Activated CD8-positive, alpha-beta memory T cell treated with anti-CD3 and anti-CD28 coated beads for 4 hours (primary cell): ENCODE measurements at places on chromosomes 2 and 18.

DNA sequence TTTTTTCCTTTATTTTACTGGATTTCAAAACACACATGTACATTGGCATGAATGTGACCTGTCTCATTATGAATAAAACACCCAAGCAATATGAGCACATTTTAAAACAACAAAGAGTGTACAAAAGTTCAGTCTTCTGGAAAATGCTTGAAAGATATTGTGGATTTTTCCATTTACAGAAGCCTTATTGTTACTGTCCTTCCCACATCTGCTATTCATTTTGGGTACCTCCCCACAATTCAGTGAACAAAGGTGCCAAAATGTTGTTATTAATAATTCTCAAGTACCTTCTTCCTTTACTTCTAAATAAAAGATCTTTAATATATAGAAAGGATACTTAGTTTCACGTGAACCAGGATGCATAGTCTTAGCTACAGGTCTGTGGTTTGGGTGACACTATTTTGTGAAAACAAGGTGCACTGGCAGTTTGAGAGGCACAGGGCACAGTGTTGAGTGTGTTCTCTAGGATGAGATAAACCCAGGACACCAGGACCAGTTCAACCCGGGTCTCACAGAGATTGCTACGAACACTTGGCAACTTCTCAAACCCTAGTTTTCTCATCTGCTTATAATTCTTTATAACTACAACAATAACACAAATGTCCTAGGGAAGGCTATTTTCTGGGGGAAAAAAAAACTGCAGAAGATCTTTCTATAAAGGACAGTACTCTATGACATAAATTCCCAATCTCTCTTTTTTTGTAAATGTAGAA is 84.5 kb upstream of the GALNT5 start:
- DNase-seq = no peak

GRCh38 chr2:118309946-118310680 is 221.8 kb downstream of the INSIG2 start:
- DNase-seq = peak; percentile 7

GRCh38 chr2:167127135-167127534 is 238.9 kb downstream of the XIRP2 start:
- no peak for DNase-seq

DNA sequence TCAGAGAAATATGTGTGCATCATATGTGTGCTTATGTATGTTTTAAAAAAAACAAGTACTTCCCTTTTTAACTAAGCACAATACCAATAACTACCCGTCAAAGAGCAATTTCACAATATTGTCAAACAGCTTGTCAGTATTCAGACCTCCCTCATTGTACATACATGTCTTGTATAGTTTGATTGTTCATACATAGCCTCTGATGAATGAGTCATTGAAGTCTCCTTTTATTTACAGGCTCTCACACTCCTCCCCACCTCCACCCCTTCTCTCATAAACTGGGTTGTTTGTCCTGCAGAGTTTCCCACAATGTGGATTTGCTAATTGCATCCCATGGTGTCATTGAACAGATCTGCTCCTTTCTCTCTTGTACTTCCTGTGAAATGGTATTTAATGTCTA is 132.8 kb upstream of the L3MBTL4 start:
- DNase-seq = no peak

DNA sequence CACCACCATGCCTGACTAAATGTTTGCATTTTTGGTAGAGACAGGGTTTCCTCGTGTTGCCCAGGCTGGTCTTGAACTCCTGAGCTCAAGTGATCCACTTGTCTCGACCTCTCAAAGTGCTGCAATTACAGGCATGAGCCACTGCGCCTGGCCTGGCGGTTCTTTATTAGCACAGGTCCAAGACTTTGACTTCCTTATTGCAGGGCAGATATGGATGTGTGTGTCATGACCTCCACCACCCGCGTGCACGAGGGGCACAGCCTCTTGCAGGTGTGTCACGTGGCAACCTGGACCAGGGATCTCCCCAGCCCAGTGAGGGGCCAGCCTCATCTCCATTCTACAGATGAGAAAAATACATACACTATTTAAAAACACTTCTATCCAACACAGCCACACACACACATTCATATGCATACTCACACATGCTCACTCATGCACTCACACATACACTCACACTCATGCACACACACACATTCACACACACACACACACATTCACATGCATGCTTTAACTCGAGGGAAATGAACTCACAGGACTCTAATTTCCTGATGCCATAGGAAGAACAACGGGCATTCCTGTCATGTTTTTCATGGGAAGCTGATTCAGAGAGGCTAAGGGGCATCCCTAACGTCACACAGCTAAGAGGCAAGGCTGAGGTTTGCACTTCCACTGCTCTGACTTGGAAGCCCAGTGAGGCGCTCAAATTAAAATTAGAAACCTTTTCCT is 38.8 kb downstream of the RRM2 start:
- no peak for DNase-seq

DNA sequence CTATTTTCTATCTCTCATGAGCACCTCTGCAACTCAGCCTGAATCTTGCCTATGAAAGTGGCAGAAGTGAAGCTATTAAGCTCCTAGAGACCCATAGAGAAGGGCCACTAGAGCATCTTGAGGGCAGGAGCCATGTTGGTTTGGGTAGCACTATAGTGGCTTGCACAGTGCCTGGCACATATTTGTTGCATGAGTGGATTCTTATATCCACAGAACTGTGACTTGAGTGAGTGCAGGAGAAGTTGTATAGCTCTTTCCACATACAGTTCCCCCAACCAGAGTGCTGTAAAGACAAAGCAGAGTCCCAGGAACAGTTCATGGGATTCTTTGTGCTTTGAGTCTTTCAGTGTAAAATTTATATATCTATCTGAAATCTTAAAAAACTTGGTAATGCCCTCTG is 205.5 kb upstream of the FOSL2 start:
- no peak for DNase-seq

GRCh38 chr2:188306271-188306670 is 14.6 kb downstream of the GULP1 start:
- DNase-seq = no peak

- no peak for DNase-seq
Measured at GRCh38 chr2:33810046-33810835, 211.1 kb upstream of the FAM98A start.

GRCh38 chr2:68877079-68877772 is 6.0 kb upstream of the BMP10 start:
- DNase-seq = no peak

- no peak for DNase-seq
Measured at GRCh38 chr18:21047126-21047525, 64.5 kb downstream of the ROCK1 start.

GRCh38 chr2:98085649-98086048 is 1.3 kb upstream of the VWA3B start:
- DNase-seq = no peak

DNA sequence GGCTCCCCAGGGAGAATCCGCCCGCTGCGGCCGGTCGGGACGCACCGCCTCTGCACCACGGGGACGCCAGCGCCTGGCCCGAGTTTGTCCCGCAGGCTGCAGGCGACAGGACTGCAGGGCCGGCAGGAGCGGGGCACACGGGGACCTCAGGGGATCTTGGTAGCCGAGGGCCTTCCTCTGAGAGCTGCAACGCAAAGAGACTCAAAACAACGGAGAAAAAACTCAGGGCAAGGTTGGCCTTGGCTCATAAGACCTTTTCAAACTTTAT is 79.7 kb downstream of the ARHGEF4 start:
- DNase-seq = no peak

DNA sequence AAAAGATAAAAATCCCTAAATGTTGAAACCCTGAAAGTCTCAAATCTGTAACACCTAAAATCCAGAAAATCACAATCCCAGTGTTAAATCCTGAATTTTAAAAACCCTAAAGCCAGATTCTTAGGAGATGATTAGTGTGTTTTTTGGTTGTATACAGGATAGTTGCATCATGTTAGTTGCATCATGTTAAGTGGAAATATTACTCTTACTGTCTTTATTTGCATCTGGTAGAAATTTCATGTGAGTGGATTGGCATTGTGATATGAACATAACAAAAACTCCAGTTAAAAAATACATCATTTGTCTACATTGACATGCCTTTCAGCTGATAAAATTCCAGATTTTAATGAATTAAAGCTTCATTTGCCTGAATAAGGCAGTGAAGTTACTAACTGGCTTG is 683.1 kb upstream of the ACVR2A start:
- no peak for DNase-seq

DNA sequence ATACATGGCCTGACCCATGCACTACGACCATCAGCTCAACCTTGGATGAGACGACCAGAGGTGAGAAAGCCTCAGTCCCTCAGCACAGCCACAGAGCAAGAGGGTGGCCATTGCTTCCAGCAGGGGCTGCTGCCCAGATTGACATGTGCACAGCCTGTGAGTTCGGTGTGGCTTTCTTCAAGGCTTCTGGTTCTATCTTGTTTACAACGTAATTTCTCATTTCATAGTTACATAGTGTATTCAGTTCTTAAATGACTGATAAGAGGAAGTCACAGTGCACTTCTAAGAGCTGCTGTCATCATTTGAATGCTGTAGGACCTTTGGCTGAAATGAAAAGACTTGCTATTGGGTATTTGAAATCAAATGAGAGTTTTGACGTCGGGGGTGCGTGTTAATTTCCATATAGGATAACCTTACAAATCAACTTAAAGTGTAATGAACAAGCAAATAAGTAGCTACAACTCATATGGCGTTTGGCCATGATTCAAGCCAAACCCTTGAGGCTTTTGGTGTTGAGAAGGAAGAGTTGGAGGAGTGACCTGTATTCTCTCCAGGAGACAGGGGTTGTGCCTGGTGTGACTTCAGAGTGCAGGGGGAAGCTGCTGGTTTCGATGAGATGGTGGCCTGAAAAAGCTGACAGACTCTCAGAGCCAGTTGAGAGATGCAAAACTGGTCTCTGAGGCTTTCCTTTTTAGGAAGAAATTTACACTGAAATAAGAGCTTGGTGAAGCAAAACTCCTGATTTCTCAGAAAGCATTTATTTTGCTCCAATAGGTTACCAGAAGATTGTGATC is 51.0 kb downstream of the TSHZ1 start:
- DNase-seq = no peak

GRCh38 chr2:63977904-63978303 is 41.3 kb downstream of the VPS54 start:
- DNase-seq = no peak

GRCh38 chr18:9825571-9826073 is 60.2 kb upstream of the TXNDC2 start:
- DNase-seq = no peak

DNA sequence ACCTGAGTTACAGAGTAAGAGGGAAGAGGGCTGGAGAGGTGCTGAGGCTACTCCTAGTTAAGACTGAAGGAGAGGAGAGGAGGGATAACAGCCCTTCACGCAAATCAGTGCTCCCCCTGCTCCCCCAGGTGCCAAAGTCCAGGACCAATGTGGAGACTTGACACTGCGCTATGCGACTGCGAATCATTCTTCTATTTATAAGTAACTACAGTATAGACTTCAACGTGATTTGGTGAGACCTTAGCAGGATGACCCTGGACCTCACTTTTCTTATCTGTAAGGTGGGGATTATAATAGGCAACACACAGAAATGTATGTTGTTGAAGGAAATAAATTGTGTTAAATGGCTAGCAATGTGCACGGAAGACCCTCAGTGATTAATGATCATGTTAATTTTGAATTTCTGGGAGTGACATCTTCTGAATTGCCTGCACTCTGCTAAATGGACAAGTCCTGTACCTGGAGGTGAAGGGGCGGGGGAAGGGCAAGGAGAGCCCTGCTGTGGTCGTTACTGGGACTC is 11.0 kb downstream of the EN1 start:
- no peak for DNase-seq

DNA sequence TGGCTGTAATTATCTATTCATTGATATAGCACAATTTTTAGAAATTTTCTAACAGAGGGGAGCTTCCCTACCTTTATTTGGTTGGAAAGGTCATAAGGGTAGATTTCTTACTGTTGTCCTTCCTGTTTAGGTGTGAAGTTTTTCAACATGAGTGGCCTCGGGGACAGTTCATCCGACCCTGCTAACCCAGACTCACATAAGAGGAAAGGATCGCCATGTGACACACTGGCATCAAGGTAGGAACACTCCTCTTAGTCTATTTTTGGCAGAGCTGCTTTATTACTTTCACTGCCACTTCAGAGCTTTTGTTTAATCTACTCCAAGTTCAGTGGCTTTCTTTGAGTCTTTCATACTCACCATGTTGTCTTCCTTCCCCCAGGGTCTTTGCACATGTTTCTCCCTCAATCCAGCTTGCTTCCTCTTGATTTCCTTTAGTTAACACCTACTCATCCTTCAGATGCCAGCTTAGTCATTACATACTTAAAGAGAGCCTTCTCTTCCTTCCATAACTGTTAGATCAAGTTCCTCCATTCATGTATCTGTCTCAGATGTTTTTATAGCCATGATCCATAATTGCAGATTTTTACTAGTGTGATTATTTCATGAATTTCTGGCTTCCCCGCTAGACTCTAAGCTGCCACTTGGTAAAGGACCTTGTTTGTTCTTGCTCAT is 134.5 kb downstream of the PTRHD1 start:
- DNase-seq = no peak

DNA sequence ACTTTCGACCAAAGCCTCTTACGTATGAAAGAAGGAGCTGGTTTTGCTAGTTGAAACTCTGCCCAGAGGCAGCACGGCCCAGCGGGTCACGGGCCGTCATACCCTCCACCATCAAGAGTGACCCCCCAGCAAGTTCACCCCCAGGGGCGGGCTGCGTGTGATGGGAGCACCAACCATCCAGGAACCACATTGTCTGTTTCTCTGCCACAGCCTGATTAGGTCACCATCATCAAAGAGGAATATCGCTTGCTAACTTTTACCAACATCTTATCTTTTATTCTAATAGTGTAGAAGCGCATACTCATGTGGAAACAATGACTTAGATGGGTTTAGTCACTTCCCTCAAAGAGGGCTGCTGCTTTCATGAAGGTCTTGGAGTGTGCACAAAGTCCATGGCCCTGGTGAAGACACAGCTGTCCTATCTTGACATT is 116.6 kb upstream of the SMIM21 start:
- no peak for DNase-seq

DNA sequence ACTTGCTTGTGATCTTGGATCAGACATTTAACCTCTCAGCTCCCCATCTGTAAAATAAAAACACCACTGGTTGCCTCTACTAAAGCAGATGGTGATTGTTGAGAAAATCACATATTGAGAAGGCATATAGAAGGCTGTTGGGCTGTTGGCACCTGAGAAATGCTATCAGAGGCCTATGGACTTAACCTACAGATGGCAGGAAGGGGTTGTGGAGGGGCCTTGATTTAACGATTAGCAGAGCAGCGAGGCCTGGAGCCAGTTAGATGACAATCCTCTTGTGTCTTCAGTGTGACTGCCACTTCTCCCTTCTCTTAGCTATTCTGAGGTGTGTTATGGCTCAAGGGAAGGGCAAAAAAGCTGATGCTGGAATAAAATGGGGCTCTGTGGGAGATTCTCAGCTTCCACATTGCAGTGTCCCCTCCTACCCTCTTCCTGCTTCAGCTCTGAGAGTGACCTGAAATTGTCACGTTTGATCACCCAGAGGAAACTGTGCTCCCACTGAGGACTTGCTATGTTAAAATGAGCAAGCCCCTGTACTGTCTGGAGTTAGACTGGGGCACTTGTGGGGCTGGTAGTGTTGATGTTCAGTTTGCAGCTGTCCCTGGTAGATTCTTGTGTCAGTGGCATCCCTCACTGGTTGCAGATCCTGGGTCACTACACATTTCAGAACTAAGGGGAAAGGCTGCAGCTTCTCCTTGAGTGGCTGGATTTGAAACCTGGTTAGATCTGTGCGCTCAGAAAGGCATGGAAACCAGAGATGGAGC is 31.5 kb downstream of the CXCR4 start:
- DNase-seq = no peak
